Stimulated activated CD8-positive, alpha-beta memory T cell treated with anti-CD3 and anti-CD28 coated beads, Interleukin-2, amount 100 ng/mL, for 48 hours (primary cell): ENCODE measurements at places on chromosomes 2 and 18.

DNA sequence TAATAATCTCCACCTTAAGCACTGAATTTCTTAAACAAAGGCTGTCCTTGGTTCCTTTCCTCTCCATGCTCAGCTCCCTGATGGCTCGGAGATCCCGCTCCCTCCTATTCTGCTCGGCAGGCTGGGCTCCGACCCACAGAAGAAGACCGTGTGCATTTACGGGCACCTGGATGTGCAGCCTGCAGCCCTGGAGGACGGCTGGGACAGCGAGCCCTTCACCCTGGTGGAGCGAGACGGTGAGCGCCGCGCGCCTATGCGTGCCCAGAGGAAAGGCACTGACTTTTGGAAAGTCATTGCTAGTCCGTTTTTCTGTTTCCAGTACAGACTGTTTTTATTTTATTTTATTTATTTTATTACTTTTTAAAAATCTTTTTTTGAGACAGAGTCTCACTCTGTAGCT, 9.6 kb downstream of the CNDP2 start:
- no peak for DNase-seq

GRCh38 chr18:53944721-53945120, 279.7 kb downstream of the MBD2 start:
- no peak for DNase-seq

- no peak for DNase-seq
Measured at GRCh38 chr2:74937221-74937880, 21.1 kb upstream of the POLE4 start.

DNA sequence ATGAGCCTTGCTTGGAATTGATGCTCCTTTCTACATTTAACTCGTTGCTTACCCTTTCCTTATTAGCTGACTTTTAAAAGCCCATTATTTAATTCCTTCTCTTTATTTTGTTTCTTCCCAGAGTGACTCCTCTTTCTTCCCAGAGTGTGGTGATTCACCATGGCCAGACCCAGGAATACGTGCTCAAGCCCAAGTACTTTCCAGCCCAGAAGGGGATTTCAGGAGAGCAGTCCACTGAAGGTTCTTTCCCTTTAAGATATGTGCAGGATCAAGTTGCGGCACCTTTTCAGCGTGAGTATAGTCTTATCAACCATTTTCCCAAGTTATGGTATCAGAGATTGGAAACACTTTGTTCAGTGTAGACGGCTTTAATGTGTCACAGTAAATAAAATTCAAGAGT, 163.7 kb downstream of the LTBP1 start:
- DNase-seq = no peak

DNA sequence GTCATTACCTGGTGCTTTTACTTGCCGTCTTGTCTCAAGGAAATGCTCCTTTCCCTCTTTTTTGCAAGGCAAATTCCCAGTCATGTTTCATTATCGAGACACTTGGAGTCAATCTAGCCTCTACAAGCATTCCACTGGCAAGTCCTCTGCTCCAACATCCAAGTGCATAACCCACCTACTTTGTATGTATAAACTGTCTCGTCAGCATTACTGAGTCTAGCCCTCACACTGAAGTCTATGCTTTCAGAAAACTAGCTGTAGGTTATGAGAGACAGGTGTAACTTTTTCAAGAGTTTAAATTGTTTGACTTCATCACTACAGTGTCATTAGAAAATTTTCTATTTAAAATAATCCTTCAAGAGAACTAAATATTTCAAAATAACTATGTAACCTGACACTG, 319.2 kb downstream of the NBAS start:
- DNase-seq = no peak

- no peak for DNase-seq
Measured at GRCh38 chr2:86037795-86038192, 67.9 kb downstream of the POLR1A start.

- DNase-seq = no peak
Measured at GRCh38 chr2:219111375-219112061, 49.1 kb downstream of the NHEJ1 start.

GRCh38 chr2:44573996-44574395, 212.2 kb downstream of the CAMKMT start:
- DNase-seq = no peak

DNA sequence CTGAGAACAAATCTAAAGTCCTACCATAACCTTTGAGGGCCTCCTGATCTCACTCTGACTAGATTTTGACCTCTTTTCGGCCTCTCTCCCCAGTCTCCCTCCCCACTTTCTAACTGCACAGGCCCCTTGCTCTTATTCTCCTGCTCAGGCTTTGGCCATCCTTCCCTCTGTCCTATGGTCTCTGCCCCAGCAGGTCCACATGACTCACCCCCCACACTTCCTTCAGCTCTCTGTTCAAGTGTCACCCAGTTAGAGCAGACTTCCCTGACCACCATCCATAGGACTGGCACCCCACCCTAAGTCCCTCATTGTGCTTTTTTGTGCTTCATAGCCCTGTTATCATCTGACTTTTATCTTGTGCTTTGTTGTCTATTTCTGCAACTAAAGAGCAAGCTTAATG, 41.2 kb upstream of the NT5C1B start:
- no peak for DNase-seq

GRCh38 chr18:48132797-48133655, 202.6 kb upstream of the SMAD2 start:
- DNase-seq = no peak

DNA sequence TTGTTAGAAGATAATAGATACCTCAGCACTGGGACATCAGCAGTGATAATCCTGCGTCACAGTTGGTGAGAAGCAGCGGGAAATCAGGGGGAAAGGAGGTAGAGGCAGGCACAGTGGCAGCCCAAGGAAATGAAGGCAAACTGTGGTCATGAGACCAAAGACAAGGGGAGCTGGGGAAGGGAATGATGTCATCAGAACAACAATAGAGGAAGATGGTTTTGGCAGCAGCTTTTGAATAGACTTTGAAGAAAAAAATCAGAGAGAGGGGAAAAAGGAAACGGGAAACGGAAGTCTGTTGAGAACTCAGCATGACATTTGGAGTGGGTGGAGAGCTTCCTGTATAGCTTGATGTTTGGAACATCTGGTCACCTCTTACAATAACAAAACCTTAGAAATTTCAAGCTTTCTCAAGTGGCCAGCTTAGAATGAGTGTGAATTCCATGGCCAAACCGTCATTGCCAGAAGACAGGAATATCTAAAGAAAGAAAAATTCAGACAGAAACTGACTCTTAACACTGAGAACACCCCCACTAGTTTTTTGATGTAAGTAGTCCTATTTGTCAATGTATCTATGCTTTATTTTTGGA, 18.4 kb upstream of the YES1 start:
- no peak for DNase-seq

- DNase-seq = no peak
Measured at GRCh38 chr2:96105152-96105915, 11.0 kb downstream of the ADRA2B start.

- DNase-seq = peak; percentile 54
Measured at GRCh38 chr2:231530099-231531011, at the start of gene NMUR1. NMUR1 (minus strand) TSS chr2:231530445; CDS start chr2:231530361, 84 bp downstream.

GRCh38 chr18:22267225-22267624, 97.8 kb downstream of the GATA6 start:
- DNase-seq = no peak

DNA sequence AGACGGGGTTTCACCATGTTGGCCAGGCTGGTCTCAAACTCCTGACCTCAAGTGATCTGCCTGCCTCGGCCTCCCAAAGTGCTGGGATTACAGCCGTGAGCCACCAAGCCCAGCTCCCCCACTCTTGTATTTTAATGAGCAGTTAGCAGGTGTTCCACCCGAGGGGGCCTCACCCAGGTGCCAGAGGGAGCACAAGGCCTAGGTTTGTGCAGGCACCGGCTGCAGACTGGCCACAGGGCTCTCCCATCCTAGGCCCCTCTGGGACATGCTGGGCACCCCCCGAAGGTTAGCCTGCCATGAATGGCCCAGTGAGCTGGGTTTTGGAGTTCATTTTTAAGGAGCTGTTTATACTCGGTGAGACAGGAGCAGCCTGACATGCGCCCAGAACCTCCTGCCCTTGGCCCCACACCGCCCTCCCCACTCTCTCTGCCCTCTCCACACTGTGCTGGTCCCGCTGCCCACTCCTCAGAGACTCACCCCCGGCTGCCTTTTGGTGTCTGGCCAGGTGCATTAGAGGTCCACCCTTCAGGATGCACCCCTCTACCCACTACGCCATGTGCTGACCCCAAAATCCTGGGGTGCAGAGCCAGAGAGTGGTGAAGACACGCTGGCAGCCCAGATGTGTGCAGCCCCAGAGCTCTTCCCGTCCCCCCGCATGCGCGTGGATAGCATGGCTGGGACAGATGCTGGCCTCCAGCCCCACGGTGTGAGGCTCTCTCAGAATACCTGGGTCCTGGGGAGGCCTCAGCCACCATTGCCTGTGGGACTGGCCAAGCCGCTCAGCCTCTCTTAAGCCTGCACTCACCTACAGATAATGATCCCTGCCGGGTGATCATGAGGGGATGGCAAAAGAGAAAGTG, 11.2 kb upstream of the KLF11 start:
- DNase-seq = no peak

- DNase-seq = no peak
Measured at GRCh38 chr2:54678719-54679118, 44.7 kb upstream of the EML6 start.

- no peak for DNase-seq
Measured at GRCh38 chr2:227504700-227505099, 32.7 kb downstream of the AGFG1 start.

- DNase-seq = no peak
Measured at GRCh38 chr2:190205657-190206056, 114.0 kb downstream of the HIBCH start.

DNA sequence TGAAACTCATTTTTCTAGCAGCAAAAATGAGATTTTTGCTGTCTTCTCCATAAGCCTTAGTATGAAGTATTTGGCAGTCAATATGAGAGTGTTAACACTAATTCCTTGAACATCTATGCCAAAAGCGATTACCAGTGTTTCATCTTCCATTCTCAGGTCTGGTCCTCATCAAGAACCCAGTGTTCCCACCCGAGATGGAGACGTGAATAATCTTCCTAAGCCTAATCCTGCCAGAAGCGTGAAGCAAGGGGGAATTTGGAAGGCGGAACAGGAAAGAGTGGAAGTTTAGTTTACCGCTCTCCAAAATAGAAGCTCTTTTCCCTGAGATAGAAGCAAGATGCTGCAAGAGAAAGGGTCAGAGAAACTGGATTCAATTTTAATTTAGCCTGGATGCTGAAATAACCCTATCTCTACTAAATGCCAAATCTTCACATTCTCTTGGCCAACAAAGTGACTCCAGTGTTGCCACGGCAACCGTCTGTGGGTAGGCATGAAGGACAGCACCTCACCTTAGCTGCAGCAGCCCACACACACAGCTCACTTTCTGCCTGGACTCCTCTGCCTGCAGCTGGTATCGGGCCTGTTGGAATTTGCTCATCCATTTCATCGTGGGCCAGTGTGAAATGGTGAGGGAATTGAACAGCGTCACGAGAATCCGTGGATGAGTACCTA, 711.1 kb downstream of the CBLN2 start:
- no peak for DNase-seq

DNA sequence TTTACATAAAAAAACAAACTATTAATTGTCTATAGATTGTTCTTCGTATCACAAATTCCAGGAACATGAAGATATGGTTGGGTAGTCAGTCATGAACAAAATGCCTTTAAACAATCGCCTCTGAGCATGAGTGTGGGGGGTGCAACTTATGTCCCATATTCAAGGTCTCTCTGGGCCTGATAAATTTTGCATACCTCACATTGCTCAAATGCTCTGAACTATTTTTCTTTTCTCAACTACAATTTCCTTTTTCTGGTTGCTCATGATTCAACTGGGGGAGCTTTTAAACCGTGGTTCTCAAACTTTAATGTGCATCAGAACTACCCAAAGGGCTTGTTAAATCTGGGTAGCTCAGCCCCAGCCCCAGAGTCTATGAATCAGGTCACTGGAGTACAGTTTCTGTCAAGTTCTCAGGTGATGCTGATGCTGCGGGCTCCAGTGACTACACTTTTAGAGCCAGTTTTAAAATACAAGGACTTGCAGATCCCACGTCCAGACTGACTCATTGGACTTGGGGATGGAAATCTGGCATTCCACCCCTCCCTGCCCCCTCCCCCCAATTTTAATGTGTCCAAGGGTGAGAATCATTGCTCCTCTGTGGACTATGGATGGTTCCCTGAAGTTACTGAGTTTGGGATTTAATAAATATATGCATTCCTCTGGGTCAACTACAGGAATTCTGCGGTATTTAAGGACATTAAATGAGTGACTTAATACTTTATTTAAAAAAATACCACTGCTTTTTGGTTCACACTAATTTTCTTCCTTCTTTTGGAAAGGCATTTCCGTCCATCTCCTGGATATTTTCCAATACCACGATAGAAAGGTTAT, 1.5 kb upstream of the GPD2 start:
- no peak for DNase-seq

GRCh38 chr2:222670191-222671038, 1.0 kb upstream of the MOGAT1 start:
- DNase-seq = no peak

DNA sequence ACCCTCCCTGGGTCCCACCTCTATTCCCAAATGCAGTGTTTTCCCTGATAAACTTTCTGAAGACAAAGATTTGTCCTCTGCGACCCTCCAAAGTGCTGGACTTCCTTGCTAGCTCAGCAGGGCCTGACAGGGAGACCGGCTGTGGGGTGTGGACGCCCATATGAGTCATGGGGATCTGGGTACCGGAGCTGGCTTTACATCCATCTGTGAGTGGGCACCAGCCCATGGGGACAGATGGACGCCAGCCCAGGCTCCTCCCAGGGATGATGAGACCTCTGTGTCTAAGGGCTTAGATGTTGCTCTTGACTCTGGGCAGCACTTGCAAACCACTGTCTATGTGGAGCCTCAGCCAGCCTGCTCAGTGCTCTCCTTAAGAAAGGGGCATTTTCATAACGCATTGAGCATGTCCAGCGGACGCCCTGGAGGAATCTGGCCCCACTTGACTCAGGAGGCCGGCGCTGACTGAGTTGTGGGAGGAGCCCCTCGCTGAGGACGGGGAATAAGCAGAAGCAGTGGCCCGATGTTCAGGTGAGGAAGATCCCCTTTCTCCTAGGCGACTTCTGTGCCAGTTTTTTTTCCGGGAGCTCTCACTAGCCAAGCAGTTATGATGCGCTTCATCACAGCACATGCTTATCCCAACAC, 229.4 kb upstream of the MYT1L start:
- no peak for DNase-seq

DNA sequence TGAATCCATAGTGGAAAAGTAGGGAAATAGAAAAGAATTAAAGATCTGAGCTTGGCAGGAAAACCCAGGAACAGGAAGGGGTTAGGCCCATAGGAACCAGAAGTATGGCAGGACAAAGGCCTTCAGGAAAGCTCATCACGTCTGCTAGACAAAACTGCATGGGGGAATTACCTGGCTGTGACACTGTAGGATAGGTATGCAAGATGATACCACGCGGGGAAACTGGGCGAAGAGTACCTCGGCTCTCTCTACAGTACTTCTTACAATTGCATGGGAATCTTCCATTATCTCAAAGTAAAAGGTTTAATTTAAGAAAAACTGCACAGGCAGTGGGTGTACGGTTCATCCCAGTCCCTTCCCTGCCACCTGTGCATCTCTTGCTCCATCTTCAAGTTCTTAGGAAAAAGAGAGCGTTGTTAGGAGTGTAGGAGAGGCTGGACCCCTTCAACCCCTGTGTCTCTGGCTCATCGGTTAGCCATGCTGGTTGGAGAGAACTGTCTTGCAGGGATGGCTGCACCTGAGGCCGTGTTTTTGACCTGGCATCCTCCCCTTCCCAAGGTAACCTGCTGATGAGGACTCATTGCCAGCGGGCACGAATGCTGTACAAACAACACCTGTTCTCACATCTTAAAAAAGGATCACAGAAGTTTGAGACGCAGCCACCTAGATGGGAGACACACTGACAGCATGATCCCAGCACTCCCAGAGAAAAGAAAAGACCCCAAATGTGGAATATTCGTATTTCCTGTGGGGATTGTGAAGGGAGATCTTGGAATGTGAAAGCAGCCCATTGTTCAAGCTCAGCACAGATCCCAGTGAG, 120.5 kb upstream of the COPS8 start:
- no peak for DNase-seq
